CD4-positive, alpha-beta T cell treated with Interferon alpha-2 for 1 hour (primary cell): ENCODE measurements at places on chromosomes 2 and 18.
A peak's percentile ranks its signal among the peaks of the same experiment; 100 is the strongest.

GRCh38 chr2:213021971-213022899 lies 129.2 kb downstream of the IKZF2 start:
- no peak for DNase-seq

GRCh38 chr2:104432401-104432800 lies 421.5 kb upstream of the POU3F3 start:
- no peak for DNase-seq

- DNase-seq: no peak
Observed at GRCh38 chr2:25494616-25495015, 152.9 kb upstream of the DNMT3A start.

- no peak for DNase-seq
Observed at GRCh38 chr2:225400060-225400511, 576 bp downstream of the NYAP2 start.

GRCh38 chr2:225472161-225472560 lies 72.7 kb downstream of the NYAP2 start:
- no peak for DNase-seq

DNA sequence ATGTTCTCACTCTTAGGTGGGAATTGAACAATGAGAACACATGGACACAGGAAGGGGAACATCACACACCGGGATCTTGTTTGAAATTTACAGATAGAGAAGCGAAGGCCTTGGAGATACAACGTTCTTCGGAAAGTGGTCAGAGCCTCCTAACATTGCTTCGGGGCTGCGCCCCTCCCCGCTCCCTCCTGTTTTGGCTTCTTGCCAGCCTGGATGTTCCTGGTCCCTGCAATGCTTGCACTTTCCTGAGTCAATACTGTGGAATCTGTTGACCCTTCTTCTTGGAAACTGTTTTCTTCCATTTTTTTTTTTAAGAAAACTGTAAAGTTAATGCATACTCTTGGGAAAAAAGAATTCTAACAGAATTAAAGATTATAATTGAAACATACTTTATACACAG lies 360.8 kb downstream of the SOCS6 start:
- DNase-seq: no peak

DNA sequence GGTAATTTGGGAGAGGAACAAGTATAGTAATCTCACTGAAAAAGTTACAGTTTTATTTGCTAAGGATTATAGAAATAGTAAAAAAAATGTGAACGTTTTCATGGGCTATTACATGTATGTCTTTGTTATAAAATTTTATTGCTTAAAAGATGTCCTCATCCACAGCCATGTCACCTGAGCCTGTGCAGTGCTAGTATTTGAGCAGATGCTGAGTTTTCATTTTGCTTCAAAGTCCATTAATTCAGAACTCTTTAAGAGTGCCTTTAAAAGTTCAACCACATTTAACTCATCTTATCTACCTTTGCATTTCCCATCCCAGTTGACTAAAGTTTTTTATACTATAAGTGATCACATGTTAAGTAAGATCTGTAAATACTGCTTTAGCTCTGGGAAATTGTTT lies 52.6 kb downstream of the DPP10 start:
- no peak for DNase-seq

GRCh38 chr18:78303519-78304191 lies 676.0 kb upstream of the SALL3 start:
- no peak for DNase-seq

DNA sequence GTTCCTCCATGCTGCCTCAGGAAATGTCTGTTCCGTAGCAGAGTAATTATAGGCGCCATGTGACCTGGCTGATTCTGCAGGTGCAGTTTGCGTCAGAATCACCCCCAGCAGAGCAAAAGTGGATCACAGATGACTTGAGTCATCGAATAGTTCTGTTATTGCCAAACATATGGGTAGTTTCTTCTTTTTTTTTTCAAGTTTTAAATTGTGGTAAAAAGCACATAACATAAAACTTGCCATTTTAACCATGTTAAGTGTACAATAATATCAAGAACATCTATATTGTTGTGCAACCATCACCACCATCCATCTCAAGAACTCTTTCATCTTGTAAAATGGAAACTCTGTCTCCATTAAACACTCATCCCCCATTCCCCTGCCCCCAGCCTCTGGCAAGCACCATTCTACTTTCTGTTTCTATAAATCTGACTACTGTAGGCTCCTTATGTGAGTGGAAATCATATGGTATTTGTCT lies 177.7 kb upstream of the TWIST2 start:
- no peak for DNase-seq

DNA sequence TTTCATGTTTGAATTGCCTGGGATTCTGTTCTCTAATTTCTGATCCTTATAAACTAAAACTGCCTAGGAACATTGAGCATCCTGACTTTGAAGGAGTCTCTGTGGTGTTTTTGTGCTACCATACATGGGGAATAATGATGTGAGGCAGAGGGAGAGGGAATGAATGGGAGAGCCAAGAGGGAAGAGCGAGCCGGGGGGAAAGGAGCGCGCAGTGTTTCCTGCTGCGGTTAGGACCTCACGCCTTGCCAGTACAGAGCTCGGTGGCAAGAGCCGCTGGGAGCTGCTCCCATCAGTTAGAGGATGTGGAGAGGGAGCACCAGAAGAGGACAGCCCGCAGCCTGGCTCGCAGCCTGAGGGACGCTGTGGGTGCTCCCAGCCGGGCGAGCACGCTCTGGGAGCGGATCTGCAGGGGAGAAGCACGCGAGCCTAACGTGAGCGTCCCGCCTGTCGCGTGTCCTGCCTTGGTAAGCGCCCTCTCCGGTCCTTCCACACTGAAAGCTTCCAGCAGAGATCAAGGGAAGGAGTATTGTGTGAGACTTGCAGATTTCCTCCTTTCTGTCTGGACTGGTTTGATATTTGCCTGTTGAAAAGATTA lies 114.7 kb downstream of the FAM210A start:
- peak; percentile 20 for DNase-seq

- no peak for DNase-seq
Observed at GRCh38 chr2:191836853-191837769, 9.8 kb downstream of the CAVIN2 start.

DNA sequence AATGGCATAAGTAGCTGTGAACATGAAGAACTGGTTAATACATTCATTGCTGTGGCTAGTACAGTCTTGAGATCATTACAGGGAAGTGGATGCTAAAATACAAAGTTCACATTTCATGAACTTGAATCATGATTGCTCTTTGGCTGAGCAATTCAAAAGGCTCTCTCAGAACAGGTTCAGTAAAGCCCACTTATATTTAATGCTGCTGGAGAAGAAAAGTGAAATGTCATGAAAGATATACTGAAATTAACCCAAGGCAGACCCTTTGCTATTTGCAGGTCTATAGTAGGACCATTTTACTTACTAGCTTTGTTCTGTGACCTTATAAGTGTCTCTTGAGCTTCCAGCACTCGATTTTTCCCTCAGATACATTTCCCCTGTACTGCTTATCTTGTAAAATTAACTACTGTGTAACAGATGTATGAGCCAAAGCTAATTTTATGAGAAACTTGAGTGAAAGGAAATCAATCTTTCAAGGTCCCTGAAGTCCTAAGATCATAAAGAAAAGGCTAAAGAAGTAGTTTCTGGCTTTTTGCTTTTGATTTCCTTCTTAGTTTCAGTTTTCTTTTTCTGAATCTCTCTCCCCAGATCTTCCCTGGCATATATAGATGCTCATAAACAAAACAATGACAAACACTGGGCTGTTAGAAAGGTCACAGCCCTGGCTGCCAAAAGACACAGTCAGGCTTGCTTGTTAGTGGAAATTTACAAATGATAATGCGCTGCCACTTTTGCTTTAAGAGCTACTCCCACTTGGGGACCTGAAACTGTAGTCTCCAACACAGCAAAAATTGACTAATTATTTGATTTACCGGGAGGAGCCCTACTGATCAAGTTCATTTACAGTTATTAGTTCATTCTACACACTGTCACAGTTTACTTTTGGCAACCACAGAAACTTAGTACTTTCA lies 132.7 kb upstream of the XPO1 start:
- peak; percentile 42 for DNase-seq

- DNase-seq: no peak
Observed at GRCh38 chr18:30455741-30456140, 586.8 kb downstream of the DSC3 start.

- DNase-seq: peak; percentile 27
Observed at GRCh38 chr2:636641-637405, 40.4 kb downstream of the TMEM18 start.
